Stimulated activated CD4-positive, alpha-beta T cell treated with anti-CD3 and anti-CD28 coated beads, Interleukin-1b, Interleukin-23, amount 100 ng/mL, for 24 hours (primary cell): ENCODE measurements at places on chromosomes 16 and 17.

GRCh38 chr16:84851192-84852127 is 31.7 kb downstream of the CRISPLD2 start:
- no peak for DNase-seq

GRCh38 chr16:16578701-16579100 is 199.8 kb downstream of the NPIPA7 start:
- DNase-seq: no peak

- no peak for DNase-seq
Observed at GRCh38 chr16:3946604-3947180, 66.2 kb upstream of the CREBBP start.

DNA sequence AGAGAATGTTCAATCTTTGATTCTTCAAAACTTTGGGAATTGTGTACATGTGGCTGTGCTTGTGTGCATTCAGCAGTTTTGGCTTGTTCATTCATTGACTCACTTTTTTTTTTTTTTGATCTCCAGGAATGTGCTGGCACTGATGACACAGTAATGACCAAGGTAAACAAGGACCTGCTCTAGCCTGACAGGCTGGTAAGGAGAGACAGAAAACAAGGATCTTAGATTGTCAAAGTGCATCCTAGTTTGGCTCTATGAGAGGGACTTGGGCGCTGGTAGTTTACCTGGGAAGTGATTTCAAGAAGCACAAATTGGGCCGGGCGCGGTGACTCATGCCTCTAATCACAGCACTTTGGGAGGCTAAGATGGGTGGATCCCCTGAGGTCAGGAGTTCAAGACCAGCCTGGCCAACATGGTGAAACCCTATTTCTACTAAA is 233.1 kb upstream of the WSCD1 start:
- DNase-seq: no peak

DNA sequence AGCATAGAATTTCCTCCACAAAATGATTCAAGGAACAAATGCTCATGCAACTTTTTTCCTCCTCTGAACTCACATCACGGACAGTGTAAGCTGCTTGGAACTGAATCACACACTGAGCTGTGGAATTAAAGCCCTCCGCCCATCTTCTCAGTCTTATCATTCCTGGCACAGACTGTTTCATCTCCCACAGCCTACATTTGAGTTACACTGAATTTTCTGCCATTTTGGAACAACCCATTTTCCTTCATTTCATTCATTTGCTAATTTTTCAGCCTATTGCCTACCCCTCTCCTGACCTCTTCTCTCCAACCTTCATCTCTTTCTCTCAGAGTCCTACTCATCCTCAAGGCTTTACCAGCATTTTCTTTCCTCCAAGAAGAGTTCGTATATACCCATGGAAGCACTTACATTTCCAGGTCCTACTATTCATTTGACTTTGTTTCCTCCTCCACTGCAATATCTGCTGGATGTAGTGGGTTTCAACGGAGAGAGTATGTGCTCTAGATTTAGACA is 39.1 kb upstream of the TOM1L1 start:
- DNase-seq: no peak

GRCh38 chr17:40436636-40437035 is 6.6 kb upstream of the IGFBP4 start:
- no peak for DNase-seq

- no peak for DNase-seq
Observed at GRCh38 chr17:39676198-39676819, 8.1 kb downstream of the PNMT start.

DNA sequence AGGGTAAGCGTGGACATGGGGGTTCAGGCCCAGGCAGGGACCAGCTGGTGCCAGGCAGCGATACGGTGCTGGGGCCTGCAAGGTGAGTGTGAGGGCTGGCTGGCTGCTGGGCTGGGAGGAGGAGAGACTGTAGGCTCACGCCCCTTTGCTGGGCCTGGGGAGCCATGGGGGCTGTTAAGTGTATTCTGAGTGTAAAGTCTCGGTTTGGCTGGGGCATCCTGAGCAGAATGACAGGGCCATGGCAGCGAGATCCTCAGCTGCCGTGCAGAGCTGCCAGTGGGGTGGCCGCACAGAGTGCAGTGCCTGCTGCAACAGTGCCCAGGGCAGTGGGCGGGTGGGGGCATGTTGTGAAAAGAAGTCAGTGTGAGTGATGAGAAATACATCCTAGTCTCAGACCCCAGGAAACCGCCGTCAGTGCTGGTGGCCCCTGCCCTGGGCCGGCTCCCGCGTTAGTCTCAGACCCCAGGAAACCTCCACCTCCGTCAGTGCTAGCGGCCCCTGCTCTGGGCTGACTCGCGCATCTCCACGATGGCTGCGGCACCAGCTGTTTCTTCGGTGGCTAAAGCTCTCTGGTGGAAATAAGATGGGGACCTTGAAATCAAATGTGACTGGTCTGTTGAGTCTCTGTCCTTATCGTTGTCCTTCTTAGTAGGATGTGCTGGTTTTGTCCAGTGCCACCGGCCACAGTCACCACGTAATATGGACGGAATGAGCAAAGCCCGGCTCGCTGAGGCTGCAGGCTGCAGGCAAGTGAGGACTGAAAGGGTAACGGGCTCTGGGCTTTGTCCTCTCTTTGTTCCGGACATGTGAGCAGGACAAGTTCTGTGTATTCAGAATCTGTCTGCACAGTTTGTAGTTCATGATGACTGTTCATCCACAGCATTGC is 22.9 kb downstream of the ACSF3 start:
- no peak for DNase-seq

- DNase-seq: no peak
Observed at GRCh38 chr17:28124962-28125361, 82.5 kb downstream of the NLK start.

DNA sequence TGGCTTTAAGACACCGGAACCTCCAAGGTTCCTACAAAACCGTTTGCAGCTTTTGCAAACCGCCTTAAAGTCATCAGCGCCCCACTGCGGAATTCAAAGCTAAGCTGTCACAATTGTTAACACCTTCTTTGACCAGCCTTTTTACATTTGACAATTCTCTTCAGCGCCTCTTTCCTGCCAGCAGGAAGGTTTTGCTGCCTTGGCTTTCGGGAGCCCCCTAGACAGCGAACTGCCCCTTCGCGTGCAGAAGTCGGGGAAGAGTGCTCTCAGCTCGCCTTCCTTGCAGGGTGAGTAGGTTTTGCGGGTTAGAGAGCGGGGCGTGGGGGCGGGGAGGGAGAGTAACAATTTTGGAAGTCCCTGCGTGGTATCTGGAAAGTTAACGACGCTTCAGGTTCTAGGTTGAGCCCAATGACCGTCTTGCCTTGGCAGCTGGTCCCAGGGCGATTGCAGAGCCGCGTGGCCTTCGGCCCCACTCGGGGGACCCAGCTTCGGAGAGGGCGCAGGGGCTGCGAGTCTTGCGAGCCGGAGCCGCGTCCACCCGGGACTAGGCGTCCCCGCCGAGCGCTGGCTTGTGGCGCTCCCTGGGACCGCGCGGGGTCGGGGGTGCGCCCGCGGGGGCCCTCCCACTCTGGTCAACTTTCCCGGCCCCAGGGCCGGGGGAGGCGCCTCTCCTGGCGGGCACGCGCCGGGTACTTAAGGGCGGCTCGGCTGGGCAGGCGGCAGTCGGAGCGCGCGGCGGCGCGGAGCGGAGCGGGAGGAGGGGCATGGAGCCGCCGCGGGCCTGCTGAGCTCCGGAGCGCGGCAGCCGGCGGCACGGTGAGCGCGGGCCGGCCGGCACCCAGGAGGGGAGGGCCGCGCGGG is at the start of gene HAS3:
Gene HAS3, plus strand, starts transcription at position 153 of the 861 bp plus-strand sequence. CDS start 3,743 bp downstream, outside the sequence.
- DNase-seq: no peak

DNA sequence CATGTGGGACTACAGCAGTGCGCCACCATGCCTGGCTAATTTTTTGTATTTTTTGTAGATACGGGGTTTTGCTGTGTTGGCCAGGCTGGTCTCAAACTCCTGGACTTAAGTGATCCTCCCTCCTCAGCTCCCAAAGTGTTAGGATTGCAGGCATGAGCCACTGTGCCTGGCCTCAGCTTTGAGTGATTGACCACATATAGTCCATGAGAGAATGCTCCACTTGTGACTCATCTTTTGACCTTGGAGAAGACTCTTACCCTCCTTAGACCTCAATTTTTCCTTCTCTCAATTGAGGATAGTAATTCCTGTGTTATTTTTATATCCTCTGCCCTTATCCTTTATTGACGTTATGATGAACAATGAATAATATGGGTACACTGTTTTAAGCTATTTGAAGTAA is 30.9 kb upstream of the DUSP14 start:
- DNase-seq: no peak

- DNase-seq: no peak
Observed at GRCh38 chr16:81513204-81514040, 68.8 kb downstream of the CMIP start.

GRCh38 chr17:62596662-62597061 is 30.8 kb upstream of the MRC2 start:
- DNase-seq: no peak

DNA sequence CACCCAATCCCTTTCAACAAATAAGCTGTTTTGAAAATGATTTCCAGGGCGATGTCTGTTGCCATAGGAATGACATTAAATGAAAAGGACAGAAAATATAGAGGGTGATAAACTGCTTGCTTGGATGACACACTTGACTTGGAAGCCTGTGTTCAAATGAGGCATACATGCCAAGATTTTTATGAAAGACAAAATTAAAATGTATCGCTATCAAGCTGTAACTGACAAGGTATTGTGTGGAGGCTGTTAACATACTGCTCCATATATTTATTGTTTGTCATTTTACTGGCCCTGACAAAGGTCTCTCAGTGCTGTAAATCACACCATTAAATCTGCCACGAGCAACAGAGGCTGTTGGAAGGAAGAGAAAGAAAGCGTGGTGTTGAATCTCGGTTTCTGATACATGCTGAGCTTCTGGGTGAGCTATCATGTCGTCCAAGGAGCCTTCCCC is 456.2 kb upstream of the SALL1 start:
- no peak for DNase-seq

GRCh38 chr17:42055496-42055895 is 5.1 kb upstream of the C17orf113 start:
- no peak for DNase-seq

- DNase-seq: no peak
Observed at GRCh38 chr16:15046692-15047376, 9.0 kb downstream of the NTAN1 start.

DNA sequence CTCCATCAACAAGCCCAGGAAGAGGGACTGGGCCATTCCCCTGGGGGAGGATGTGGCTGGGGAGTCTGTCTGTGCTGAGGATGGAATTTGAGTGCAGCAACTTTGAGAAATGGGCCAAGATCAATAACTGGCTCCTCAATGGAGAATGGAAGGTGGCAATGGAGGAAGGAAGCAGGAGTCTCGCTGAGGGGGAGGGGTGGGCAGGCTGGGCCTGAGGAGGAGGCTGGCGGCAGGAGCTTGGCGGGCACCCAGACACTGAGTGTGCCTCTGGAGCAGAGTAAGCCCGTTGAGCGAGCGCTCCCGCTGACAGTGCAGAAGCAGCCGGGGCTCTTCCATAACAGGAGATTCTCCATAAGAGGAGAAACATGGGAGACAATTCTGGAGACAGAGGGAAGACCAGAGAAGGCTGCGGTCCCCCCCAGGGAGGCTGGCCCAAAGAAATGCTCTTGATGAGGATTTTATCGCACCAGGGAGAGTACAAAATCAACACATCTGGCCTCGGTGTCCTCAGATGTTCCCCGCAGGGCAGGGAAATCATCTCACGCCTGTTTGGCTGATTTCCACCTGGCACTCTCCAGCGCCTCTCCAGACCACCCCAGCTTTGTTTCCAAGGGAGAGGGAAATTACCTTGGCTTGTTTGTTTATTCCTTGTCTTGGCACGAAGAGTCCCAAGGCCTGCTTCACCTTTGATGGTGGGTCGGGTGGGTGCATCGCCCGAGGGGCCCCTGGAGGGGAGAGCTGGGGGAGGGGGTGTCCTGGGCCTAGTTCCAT is 2.8 kb upstream of the MMP15 start:
- DNase-seq: no peak

GRCh38 chr16:53465606-53466280 is 31.5 kb downstream of the RBL2 start:
- DNase-seq: no peak

DNA sequence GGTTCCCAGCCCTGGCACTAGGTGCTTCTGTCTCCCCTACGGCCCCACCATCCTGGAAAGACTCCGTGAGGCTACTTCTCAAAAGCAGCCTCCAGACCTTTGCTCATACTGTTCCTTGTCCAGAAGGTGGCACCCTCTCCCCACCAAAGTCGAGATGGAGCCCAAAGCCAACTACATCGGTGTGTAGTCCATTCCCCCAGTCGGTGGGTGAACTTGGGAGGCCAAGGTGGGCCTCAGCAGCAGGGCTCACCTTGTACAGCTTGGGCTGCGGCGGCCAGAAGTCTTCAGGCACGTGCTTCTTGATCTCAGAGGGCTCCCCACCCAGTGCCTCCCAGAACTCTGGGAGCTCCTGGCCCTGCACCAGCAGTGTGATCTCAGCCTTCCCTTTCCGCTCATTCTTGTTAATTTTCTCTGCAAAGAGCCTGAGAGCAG is 10.2 kb downstream of the FLII start:
- peak; percentile 29 for DNase-seq

GRCh38 chr17:45749831-45750335 is 34.2 kb upstream of the CRHR1 start:
- DNase-seq: no peak

- DNase-seq: no peak
Observed at GRCh38 chr16:85798901-85799496, 345 bp downstream of the EMC8 start.

- no peak for DNase-seq
Observed at GRCh38 chr16:87198328-87198832, 118.8 kb downstream of the C16orf95 start.
